Stimulated activated CD8-positive, alpha-beta memory T cell treated with anti-CD3 and anti-CD28 coated beads, Interleukin-12 subunit alpha, Interleukin-12 subunit beta, amount 100 ng/mL, for 4 hours (primary cell): ENCODE measurements at places on chromosomes 6 and 20.

GRCh38 chr6:35687658-35688604 is 784 bp downstream of the FKBP5 start:
- peak; percentile 39 for DNase-seq

DNA sequence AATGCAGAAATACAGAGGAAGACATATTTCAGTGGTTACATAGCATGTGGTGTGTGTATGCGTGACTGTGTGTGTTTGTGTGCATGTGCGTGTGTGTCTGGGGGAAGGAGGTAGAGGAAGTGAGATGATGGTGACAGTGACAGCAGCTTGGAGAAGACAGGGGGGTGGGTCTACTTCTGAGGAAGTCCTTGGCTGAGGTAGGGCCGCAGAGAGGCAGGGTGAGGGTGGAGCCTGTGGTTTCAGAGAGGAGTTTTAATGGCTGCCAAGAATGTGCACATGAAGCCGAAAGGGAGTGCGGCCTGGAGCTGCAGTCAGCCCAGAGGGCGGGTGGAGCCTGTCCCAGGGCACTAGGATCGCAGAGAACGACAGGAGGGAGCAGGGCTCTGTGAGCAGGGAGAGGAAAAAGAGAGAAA is 22.7 kb upstream of the RNF24 start:
- DNase-seq = peak; percentile 32

DNA sequence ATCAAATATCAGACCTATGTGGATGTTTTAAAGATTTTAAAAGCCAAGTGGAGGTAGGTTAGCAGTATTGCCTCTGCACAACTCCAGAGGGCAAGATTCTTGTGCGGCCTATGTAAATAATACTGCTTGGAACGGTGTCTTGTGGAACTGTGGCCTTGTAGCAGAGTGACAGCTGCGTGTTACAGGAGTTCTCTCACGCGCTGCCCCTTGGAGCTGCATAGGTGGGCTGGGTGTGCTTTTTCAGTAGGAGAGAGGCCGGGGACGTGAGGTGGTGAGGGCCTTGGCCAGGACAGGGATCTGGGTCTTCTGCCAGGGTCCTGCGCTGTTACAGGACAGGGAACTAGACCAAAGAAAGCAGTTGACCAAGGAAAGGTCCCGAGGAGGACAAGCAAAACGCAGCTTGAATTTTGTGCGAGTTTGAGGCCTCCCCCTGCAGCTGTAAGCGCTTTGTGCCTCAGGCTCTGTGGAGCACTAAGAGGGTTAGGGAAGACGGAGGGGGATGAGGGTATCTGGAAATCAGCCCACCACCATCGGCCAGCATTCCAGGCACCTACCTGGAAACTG is 1.5 kb downstream of the TMEM181 start:
- DNase-seq = no peak

- no peak for DNase-seq
Measured at GRCh38 chr20:37309936-37310590, 20.6 kb downstream of the MANBAL start.

DNA sequence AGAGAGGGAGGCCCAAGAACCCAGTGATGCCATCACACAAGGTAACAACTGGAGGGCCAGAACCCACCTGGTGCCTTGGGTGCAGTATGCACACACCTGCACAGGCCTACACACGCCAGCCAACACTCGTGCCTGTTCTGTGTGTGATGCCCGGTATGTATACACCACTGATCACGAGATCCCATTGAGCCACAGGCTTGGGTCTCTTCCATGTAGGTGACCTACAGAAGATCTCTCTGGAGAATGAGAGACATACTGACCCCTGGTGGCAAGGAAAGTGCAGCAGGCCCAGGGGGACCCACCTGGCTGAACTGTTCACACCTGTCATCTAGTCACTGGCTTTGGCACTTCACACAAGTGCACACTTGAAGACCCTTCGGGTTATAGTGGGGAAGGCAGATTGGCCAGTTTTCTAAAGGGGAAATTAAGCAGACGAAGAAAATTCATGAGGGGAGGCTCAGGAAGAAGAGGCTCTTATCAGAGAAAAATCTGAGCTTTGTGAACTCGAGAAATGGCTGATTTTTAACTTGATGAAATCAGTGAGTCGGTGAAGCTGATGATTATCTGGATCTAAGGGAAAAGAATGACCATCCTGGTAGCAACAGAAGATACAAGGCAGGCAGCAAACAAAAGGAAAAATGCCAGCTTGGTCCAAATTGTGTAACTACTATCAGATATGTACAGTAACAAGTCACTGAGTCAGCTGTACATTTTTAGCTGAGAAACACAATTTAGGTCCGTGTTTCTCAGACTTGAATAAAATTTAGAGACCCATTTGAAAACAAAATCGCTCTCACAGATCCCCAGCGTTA is 69.1 kb upstream of the PBOV1 start:
- peak; percentile 4 for DNase-seq

DNA sequence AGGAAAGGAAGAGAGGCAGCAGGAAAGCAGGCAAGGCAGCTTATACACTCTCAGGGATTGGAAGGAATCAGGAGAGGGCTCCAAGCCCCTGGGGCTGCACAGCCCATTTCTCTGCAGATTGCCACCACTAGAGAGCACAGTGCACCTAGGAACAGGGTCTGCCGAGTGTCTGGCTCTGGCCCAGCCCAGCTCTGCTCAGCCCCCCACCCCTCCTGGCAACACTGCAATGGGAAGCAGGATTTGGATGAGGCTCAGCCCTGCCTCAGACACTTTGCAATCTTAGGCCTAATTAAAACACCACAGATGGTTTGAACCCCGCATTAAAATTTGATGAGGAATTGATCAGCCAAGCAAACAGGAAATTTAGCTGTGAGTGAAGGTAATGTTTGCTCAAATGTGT is 252.7 kb downstream of the DHX35 start:
- no peak for DNase-seq
